Spleen (tissue), 13 donors: ENCODE measurements at places on chromosomes 1 and 21. TPM values are rescaled to one million over a fixed set of nuclear protein-coding genes. Genes with fewer than 3 reads are reported as not detected.

ACKR1 gene
- total RNA-seq = 119 TPM

SLC44A5 gene
- total RNA-seq = 4.0 TPM

CFHR3 gene
- not detected for total RNA-seq

SPRTN gene
- total RNA-seq = 11.6 TPM

TSPEAR gene
- total RNA-seq = not detected

LRRC38 gene
- 0.28 TPM for total RNA-seq

ZNF683 gene
- 0.17 TPM for total RNA-seq

CD1D gene
- 17.5 TPM for total RNA-seq

TNFAIP8L2 gene
- total RNA-seq = 45.3 TPM

C1orf174 gene
- total RNA-seq = 19.8 TPM

KCNK1 gene
- 0.34 TPM for total RNA-seq
